ENCODE measurements at places on chromosomes 5 and 9. TPM values are rescaled to one million over a fixed set of nuclear protein-coding genes. Genes with fewer than 3 reads are reported as not detected.

The HSPB3 gene
- total RNA-seq, result 0.53 TPM

The PTTG1 gene
- 34.5 TPM for total RNA-seq

The MEGF10 gene
- total RNA-seq, result 13.3 TPM

The NMUR2 gene
- total RNA-seq, result 0.80 TPM

The GBGT1 gene
- 54.9 TPM for total RNA-seq

The SNX24 gene
- total RNA-seq, result 13.6 TPM

The RMRP gene
- 16,039 TPM for total RNA-seq

The WNT8A gene
- total RNA-seq, result not detected

The TSLP gene
- total RNA-seq, result not detected

The DRD1 gene
- 0.17 TPM for total RNA-seq

The NR6A1 gene
- total RNA-seq, result 10.0 TPM
